ENCODE measurements at places on chromosomes 6 and 20. TPM values are rescaled to one million over a fixed set of nuclear protein-coding genes. Genes with fewer than 3 reads are reported as not detected.

Gene KIF25
- total RNA-seq = not detected

Gene RBM24
- 2.0 TPM for total RNA-seq

Gene SLPI
- 207 TPM for total RNA-seq

Gene SH3BGRL2
- 3.8 TPM for total RNA-seq

Gene TRDN
- total RNA-seq = not detected

Gene KHDRBS2
- total RNA-seq = not detected

Gene OLIG3
- not detected for total RNA-seq

Gene ABCC10
- 23.1 TPM for total RNA-seq

Gene FKBP1C
- 1.9 TPM for total RNA-seq

Gene SGK2
- total RNA-seq = 6.6 TPM

Gene EYS
- total RNA-seq = 0.07 TPM

Gene VWA7
- total RNA-seq = 1.9 TPM

Gene ACTL10
- total RNA-seq = 2.8 TPM

Gene ADAM33
- total RNA-seq = not detected

Gene SLC26A8
- not detected for total RNA-seq

Gene TNF
- not detected for total RNA-seq

Gene TFEB
- total RNA-seq = 5.5 TPM

Gene SRC
- total RNA-seq = 55.6 TPM

Gene SLC17A4
- total RNA-seq = not detected

Gene SNTA1
- 25.9 TPM for total RNA-seq

Gene PRL
- total RNA-seq = not detected

Gene TUBE1
- total RNA-seq = 9.6 TPM

Gene ID4
- 1.4 TPM for total RNA-seq

Gene BEND3
- 4.5 TPM for total RNA-seq

Gene ASIP
- not detected for total RNA-seq

Gene PPP1R3G
- 3.2 TPM for total RNA-seq
